ENCODE measurements at places on chromosomes 6 and 20.

DNA sequence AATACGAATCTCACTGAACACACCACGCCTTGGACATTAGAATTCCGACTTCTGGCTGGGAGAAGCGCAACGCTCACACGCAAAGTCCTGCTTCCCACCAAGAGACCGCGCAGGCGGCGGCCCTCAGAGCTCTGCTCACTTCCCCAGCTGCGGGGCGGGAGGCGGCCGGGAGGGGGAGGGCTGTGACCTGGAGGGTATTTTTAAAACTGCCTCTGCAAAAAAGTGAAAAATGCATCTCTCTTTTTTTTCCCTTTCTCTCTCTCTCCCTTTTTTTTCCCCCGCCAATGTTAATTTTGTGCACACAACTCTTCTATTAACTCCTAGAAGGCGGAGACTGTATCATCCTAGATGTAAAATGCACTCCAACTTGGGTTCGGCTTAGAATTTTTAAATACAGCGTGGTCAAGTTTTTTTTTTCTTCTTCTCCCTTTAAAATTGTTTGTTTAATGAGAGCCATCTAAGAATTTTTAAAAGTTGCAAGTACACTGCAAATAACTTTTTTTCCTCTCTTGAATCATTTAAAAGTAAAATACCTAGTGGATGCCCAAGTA is 66.4 kb downstream of the STX11 start:
- no peak for DNase-seq

DNA sequence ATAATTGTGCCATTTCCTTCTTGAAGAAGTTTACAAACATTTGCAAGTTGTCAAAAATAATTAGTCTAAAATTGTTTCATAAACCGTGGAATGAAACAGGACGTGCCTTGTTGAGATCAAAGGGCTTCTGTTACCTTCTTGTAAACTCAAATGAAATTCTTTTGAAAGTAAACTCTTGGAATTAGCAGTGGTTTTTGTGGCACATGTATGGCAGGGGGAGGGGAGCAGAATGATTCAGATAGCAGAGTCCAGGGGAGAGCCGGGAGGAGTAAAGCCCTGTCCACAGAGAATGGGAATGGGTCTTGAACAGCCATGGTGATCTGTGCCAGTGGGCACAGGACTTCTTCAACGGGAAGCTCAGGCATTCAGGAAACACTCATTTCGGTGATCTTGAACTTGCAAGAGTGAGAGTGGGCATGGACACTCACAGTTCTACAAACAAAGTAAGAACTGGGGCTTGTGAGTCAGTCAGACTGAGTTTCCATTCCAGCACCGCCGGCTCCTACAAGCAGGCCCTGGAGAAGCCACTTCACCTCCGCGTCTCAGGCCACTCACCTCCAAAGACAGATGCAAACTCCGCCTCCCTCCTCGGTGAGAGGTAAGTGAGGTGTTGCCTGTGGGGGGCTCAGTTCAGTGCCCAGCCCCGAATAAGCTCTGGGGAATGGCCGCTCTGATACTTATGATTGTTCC is 143.1 kb downstream of the CDH26 start:
- no peak for DNase-seq

DNA sequence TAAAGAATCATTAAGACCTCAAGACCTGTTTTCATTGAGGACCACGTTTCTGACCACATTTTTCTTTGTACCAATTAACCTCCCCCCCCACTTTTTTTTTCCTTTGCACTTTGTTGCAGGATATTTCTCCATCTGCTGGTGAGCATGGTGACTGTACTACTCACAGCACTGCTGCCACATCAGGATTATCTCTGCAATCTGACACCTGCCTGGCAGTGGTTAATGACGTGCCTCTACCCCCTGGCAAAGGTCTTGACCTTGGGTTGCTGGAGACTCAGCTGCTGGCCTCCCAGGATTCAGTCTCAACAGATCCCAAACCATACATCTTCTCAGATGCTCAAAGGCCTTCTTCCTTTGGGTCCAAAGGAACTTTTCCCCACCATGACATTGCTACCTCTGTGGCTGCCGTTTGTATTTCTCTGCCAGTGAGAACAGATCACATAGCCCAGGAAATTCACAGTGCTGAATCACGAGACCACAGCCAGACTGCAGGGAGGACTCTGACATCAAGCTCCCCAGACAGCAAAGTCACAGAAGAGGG is 46.6 kb upstream of the EDN3 start:
- DNase-seq, result peak; percentile 3

DNA sequence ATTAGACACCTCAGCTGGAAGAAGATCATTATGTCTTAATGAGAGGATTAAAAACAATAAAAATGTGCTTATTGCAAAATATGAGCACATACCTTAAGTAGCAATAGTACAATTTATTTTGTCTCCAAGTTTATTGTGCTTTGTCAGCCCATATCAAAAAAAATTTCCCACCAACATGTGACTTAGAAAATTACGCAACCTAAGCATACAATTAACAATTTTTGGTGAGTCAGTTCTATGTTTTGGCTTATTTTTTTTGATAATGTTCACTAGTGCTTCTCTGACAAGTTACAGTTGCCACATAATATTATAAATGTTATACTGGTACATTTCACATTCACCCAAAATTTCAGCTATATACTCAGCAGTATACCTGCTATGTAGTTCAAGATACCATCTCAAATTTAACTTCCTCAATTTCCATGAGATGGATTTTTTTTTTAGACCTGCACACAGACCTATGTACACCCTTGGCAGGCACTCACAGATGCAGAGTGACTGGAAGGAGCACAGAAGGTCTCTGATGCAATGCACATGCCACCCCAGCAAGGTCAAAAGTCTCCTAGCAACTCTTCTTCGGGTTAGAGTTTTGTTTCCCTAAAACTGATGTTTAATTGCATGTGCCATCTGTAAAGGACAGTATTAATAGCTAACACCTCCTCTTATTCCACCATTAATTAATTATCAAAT is 112.4 kb downstream of the PRKN start:
- DNase-seq, result no peak

DNA sequence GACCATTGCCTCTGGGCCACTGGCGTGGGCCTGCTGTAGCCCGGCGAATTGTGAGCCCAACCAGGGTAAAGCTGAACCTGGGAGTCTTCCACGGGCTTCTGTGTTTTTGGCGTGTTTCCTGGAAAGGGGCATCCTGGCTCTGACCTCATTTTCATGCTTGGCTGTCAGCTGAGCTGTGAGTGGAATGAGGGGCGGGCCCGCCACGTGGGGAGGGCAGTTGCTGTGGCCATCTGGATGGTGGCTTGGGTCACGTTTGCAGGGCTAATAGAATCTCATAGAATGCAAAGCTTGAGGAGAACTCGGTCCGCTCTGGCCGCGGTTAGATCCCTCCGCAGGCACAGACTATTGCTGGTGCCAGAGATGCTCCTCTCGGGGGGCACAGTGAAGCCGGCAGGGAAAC is 263.0 kb downstream of the SMOC2 start:
- no peak for DNase-seq

DNA sequence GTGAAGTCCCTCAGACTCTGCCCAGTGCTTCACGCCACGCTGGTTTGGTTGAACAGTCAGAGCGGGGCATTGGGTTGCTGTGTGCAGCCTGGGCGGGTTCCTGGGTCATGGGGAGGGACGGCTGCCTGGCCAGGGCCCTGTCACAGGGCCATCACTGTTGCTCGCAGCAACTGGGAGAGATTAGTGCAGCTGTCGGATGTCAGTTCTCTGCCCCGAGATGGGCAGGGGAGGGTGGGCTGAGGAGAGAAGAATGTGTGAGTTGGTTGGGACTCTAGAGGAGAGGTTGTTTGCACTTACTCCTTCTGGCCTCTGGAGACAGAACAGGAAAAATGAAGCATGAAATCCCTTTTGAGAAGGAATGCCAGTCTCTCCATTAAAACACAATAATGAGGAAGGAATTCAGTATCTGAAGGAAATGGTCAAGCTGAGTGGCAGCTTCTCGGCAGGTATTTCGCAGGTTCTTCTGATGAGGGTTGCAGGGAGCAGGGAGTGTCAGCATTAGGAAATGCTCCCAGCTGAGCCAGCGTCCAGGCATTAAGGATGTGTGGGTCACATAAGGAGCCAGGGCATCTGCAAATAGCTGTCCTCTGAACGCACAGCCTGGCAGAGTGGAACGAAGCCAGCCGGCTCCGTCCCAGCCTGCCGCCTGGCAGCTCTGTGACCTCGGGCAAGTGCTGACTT is 95.9 kb downstream of the SSR1 start:
- DNase-seq, result no peak

- DNase-seq, result no peak
Measured at GRCh38 chr6:40903456-40903855, 135.6 kb downstream of the UNC5CL start.

DNA sequence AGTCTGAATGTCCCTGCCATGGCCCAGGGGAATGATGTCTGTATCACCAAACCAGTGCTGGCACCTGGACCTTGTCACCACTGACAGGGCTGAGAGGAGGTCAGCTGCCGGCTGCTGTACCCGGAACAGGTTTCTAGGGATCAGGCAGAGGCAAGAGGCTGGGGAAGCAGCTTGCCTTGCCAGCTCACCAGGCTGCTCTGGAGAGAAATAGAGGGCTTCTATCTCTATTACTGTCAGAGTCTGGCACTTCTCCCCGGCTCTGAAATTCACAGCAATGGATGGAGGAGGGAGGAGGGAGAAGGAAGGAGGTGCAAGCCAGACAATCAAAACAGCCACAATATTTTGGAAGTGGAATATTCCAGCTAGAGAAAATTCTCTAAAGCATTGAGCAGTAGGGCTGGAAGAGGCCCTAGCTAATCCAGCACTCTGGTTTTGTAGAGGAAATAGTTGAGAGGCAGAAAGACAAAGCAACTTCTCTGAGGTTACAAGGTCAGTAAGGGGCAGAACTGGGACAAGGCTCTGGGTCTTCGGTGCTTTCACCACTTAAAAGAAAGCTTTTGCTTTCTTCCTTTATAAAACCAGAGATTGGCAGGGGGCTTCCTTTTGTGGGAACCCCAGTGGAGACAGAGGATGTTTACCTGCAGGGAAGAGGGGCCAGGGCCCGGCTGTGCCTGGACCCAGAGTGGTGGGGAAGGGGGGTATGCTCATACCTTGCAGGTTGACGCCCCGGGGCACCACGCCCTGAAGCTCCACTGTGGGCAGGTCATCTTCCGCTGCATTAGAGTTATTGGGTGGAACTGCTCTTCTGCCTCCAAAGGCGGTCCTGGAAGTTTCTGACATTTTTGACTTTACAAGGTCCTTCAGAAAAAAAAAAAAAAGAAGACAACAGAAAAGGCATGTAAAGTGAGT is 2.4 kb downstream of the F13A1 start:
- no peak for DNase-seq

- DNase-seq, result no peak
Measured at GRCh38 chr20:16580147-16580546, 6.9 kb upstream of the KIF16B start.

- DNase-seq, result no peak
Measured at GRCh38 chr6:16419636-16420336, 181.4 kb downstream of the GMPR start.

DNA sequence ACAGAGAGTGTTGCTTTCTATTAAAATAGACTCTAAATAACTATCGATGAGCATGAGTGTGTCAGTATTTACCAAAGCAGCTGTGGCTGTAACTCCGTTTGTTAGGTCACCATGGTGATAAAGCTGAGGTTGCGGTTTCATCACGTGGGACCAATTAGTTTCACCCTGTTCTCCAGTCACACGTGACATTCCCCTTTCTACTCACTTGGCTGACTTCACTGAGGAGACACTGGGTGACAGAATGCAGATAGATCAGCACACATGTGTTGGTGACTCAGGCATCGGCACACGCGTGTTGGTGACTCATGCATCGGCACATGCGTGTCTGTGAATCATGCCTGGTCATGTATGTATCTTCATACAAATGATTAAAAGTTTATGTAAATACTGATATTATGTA is 285.4 kb downstream of the THBS2 start:
- DNase-seq, result no peak
